ENCODE measurements at places on chromosomes 1 and 21. TPM values are rescaled to one million over a fixed set of nuclear protein-coding genes. Genes with fewer than 3 reads are reported as not detected.

The SLC9C2 gene
- total RNA-seq: not detected

DNA sequence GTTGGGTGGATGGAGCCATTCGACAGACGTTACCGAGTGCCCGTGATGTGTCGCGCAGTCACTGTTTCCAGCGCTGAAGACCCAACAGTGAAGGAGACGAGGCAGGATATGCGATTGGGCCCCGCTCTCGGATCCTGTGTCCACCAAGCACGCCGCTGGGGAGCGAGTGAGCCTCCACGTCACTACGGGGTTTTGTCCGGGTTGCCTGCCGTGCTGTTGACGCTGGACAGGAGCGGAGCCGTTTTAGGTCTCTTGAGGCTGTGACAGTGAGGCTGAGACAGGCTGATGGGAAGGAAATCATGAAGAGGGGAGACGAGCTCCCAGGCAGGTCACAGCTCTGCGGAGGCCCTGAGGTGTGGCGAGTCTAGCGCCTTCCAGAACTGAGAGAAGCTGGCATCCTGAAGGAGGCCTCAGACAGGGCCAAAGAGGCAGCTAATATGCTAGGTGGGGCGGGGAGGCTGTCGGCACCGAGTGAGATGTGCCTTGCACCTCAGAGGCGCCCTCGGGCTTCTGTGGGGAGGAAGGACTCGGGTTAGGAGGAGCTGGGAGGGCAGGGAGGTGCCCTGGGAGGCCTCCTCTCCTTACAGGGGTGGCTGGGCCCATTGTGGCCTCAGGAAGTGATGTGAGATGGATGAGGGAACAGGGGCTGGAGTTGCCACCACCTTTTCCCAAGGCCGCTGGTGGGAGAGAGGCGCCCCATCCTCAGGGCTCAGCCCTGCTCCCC, 196.0 kb upstream of the TMEM51 start:
- no peak for DNase-seq

GRCh38 chr1:219413536-219413935, 199.4 kb downstream of the ZC3H11B start:
- no peak for DNase-seq

- DNase-seq: no peak
Observed at GRCh38 chr1:50610563-50610962, 187.3 kb upstream of the DMRTA2 start.

GRCh38 chr1:19643121-19643520, 990 bp upstream of the NBL1 start:
- DNase-seq: no peak

The SLAMF6 gene
- 1.7 TPM for total RNA-seq

The NBPF8 gene
- 20.5 TPM for total RNA-seq

DNA sequence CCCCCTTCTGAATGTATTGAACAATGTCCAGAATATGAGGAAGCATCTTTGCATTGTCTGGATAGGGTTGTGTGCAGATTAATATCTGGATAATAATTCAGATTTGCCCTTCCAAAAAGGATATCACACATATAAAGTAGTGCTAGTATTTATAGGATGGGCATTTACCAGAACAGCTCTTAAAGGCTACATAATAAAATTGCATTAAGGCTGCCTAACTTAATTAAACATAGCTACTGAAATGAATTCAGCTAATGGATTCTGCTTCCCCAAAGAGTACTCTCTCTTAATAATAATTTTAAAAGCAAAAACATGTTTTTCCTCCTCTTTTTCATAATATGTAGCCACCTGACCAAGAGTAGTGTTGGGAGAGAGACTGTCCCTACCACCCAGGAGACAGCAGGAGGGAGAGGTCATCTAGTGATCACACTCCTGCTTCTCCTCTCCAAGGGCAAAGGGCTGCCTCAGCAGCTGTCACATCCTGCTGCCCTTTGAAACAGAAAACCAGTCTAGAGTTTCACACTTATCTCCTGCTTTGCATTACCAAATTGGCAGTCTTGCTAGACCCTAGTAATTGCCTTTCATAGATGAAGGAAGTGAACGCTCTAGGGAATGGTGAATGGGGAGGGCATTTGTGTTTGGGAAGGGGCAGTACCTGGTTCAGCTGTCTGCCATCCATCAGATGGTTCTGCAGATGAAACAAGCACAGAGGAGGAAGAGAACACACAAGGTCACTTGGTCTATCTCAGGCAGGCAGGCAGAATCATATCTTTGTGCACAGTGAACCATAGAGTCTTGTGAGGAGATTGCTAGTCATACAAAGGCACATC, 29.3 kb upstream of the DDAH1 start:
- no peak for DNase-seq

- DNase-seq: no peak
Observed at GRCh38 chr1:152995842-152996241, 5.7 kb upstream of the SPRR3 start.

GRCh38 chr1:21814241-21814918, 2.3 kb downstream of the LDLRAD2 start:
- peak; percentile 17 for DNase-seq

The TAL1 gene
- 13.8 TPM for total RNA-seq

- DNase-seq: no peak
Observed at GRCh38 chr1:232974971-232975370, 24.6 kb downstream of the NTPCR start.

The OR2L5 gene
- total RNA-seq: not detected

GRCh38 chr21:30408782-30409494, 13.1 kb downstream of the KRTAP13-1 start:
- DNase-seq: peak; percentile 76

DNA sequence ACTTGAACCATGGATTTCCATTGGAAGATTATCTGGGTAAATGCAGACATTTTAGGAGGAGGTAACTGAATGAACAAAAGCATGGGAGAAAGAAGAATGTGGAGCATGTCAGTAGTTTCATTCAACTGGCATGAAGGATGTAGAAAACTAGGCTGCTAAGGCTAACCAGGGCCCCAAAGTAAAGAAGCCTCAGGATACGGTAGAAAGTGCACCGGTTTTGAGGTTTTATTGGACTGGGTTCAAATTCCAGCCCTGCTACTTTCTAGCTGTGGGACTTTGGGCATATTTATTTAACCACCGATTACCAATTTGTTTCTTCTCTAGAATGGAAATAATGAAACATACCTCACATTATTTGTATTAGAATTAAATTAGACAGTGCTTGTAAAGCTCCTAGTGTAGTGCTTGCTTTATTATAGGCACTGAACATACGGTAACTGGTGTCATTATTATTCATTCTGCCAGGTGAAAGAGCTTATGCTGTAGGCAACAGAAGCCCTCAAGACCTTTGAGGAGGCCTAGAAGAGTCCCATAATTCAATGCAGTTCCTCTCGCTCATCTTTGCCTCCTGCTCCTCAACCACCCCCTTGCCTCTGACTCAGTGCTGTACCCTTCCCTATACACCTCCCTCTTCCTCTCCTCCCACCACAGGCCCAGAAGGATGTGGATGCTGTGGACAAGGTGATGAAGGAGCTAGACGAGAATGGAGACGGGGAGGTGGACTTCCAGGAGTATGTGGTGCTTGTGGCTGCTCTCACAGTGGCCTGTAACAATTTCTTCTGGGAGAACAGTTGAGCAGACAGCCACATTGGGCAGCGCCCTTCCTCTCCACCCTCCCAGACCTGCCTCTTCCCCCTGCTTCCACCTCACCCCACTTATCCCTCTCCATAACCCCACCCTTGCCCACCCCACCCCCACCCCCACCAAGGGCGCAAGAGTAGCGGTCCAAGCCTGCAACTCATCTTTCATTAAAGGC, 2.5 kb upstream of the CHTOP start:
- no peak for DNase-seq

DNA sequence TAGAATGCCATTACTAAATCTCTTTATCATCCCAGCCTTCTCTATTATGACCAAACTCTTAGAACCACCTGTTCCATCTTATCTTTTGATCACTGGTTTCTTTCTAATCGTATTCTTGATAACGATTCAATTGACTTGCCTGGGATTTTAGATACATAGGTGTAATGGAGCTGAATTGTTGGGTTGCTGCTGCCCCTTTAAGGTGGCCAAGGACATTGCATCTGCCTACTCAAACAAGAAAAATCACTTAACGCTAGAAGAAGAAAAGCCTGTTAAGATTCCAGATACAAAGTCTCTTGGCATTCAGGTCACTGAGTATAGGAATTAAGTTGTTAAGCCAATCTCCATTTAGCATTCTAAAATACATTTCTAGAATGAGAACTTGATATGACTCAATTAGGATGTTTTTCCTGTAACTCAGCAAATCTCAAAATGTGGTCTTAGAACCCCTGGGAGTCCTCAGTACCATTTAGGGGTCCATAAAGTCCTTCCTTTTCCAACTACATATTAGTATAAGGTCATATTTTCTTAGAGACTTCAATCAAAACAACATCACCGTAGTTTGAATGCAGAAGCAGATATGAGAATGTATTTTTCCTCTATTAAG, 12.4 kb downstream of the NEXN start:
- peak; percentile 56 for DNase-seq

- DNase-seq: no peak
Observed at GRCh38 chr1:230077011-230077410, 10.0 kb downstream of the GALNT2 start.

The BCAN gene
- total RNA-seq: not detected

The RIMKLA gene
- total RNA-seq: 2.6 TPM

GRCh38 chr1:94339206-94339927, 78.8 kb upstream of the ABCD3 start:
- no peak for DNase-seq

GRCh38 chr1:5287178-5288150, 633.1 kb downstream of the AJAP1 start:
- no peak for DNase-seq

The ZNF362 gene
- 20.7 TPM for total RNA-seq

GRCh38 chr21:33395891-33396331, 7.3 kb upstream of the IFNGR2 start:
- no peak for DNase-seq

DNA sequence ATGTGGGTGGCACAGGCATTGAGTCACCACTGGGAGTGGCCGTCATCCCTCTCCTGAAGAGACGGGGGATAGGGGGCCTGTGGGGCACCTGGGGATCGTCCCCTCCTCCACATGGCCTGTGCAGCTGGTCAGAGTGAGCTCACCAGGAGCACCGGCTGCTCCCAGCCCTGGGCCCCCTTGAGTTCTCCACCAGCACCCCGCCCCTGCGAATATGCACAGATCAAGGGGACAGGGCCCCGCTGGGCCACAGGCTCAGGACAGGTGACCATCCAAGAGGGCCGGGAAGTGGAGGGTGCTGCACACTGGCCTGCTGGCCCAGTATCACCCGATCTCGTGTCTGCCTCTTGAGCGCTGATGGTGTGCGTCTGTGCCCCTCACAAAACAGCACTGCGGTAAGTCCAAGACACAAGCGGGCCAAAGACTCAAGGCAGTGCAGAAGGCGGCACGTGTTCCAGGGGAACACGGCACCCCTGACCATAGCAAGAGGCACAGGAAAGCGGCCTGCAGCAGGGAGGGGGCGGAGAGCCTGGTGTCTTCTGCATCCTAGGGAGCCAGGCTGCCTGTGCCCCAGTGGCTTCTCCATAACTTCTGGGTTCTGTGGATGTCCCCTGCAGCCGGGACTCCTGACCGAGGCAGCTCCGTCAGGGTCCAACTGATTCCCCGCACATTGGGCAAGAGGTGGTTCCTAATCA, 18.1 kb upstream of the TSPEAR start:
- DNase-seq: no peak

DNA sequence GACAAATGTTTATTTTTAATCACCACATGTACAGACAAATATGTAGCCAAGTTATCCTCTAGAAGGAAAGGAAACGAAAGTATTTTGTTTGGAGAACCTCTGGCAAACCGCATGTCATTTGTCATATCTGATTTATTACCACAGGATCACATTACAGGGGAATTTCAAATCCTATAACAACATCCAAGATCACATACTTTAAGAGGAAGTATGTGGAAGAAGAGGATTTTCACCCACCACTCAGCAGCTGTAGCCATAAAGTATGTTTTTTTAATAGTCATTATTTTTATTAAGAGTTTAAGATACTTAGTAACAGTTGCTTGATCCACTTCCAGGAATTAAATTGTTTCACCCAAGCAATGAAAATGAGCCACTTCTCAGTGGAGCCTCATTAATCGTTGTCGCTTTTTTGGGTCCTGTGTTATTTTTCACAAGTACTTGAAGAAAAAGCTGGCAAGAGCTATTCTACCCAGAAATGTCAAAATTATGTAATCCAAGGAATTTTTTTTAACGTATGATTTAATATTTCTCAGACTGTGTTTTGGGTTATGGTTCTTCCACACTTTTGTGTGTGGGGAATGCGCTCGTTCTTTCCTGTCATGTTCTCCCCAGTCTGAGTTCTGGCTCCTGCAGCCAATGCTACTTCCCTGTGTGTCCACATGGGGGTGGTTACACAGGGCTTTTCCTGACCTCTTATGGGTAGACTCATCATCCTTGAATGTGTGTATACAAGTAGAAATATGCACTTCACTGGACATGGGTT, 6.9 kb downstream of the SERTAD4 start:
- peak; percentile 46 for DNase-seq

The FLG gene
- total RNA-seq: not detected

GRCh38 chr1:94808669-94809068, 11.5 kb upstream of the SLC44A3 start:
- DNase-seq: no peak

DNA sequence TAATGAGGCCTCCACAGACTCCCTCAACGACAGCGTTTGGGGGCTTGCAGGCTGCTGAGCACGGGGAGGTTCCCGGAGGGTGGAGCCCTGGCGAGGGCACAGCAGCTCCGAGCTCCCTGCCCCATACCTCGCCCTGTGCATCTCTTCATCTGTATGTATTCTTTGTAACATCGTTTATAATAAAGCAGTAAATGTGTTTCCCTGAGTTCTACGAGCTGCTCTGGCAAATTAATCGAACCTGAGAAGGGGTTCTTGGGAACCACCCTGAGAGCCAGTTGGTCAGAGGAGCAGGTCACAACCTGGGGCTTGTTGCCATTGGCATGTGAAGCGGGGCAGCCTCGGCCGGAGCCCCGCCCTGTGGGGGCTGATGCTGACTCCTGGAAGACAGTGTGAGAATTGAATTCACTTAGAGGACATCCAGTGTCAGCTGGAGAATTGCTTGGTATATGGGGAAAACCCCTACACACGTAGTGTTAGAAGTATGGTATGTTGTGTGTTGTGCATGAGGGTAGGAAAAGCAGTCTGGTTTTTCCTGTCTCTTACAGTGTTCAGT, 11.5 kb downstream of the SLC37A1 start:
- DNase-seq: peak; percentile 50

The LEPR gene
- total RNA-seq: 11.4 TPM

- no peak for DNase-seq
Observed at GRCh38 chr21:32442566-32443318, 30.2 kb downstream of the EVA1C start.

DNA sequence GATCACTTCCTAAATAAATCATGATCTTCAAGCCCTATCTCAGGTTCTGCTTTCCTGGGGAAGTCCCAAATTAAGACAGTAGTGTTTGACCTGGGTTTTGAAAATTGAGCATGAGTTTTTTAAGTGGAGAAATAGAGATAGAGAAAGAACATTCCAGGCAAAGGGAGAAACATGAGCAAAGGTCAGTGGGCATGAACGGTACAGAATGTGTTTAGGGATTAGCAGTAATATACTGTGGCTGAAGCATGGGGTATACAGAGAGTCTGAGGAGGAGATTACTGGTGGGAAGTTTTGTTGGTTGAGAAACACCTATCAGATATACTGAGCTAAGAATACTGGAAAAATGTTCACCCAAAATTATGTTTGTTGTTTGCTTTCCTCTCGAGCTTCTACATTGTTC, 15.2 kb upstream of the MYSM1 start:
- DNase-seq: no peak

Measured in thyroid gland (tissue), 4 donors.